ENCODE measurements at places on chromosomes 2 and 18.

GRCh38 chr2:112648081-112648480 is 2.3 kb downstream of the SLC20A1 start:
- no peak for DNase-seq

- DNase-seq = no peak
Observed at GRCh38 chr18:3183103-3183717, 36.6 kb downstream of the MYOM1 start.

DNA sequence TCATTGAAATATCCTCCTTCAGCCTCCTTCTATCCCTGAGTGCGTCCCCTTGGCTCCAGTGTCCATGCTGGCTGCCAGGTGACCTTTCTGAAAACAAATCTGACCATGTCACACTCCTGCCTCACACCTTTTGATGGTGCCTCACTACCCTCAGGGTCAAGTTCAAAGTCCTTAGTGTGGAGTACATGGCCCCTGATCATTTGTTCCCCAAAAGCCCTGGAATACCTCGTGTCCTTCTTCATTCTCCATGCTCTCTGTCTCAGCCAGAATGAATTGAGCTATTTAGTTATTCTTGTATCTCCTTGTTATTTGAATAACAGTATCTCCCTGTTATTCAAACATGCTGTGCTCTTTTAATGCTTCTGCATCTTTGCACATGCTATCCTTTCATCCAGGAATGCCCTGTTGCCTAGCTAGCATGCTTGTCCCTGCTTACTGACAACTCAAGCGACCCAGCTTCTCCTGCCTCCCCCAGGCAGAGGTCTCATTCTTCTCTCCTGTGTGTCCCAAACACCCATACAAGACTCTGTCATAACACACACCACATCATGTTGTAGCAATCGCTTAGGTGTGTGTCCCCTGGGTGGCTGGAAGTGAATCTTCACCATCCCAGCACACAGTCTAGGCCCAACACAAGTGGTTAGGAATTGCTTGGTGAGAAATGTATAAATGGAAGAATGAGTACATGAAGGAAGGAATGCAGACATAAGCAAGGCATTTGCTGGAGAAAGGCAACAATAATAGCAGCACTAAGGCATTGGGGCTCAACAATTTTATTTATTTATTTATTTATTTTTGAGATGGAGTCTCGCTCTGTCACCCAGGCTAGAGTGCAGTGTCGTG is 144.0 kb downstream of the DDX1 start:
- no peak for DNase-seq

DNA sequence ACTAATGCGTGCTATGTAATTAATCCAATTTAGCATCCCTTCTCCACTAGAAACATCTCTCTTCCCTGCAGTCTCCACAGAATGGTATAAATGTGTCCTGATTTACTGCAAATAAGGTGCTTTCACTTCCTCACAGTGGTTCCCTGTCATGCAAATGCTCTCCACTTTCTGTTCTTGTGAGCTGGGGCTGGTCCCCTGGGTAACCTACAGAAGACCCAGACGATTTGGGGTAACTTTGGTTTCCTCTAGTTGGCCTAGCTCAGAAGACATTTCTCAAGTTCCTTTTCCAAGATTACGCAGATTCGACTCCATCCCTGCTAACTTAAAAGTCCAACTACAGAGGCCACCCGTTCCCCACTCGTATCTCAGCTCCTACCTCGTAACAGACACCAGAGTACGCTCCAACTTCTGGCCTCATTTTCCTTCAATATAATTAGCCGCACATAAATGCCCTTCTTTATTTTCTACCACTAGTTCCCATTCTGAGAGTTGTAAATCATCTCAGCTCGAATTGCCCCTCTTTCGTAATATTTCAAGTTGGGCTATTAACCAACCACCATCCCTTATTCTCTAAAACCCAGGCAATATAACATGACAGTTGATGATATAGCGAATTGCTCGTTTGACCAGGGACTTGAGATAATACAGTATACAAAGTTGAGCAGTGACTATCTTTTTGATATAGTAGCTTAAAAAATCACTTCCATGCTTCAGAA is 28.8 kb upstream of the NEDD4L start:
- DNase-seq = no peak

- no peak for DNase-seq
Observed at GRCh38 chr2:155145758-155146229, 447.3 kb downstream of the KCNJ3 start.

DNA sequence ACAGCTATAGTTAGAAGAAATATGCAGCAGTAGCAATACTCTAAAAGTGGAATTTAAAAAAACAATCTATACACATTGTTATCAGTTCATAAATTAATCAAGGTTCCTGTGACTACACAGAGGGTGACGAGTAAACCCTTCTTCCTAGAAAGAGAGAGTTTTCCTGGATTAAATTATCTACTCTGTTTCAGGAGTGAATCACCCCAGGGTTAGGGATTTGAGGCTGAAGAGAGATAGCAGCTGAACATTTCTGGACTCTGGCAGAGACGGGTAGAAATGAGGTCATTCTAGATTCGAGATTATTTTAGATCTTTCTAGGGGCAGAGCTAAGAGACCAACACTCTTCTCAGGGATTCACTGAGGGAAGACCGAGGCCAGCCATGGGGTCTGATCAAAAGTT is 38.8 kb upstream of the PMAIP1 start:
- no peak for DNase-seq

DNA sequence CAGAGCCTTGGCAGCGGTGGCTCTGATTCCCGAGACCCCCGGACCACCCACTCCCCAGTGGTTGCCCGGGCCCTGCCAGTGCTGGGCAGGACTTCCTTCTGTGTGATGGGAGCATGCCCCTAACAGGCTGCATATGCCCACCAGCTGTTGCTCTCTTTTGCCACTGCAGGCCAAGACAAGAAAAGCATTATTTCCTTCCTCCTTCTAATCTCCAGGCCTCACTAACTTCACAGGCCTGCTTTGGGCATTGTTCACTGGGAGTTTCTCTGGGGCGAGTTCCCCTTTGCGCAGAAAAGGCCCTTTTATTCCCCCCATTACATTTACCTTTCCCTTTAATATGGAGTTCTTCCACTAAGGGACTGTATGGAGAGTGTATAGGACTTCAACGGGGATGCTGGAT is 249.1 kb upstream of the SIX2 start:
- DNase-seq = no peak
